ENCODE measurements at places on chromosomes 4 and X. TPM values are rescaled to one million over a fixed set of nuclear protein-coding genes. Genes with fewer than 3 reads are reported as not detected.

Gene RBMXL3
- total RNA-seq: not detected

- no peak for DNase-seq
- peaks cover 2% of the 10 kb centered on the region for H3K4me1 ChIP-seq
- no peak overlapping the region for H3K4me3 ChIP-seq
- H3K27ac ChIP-seq: no peak overlapping the region
- H3K27me3 ChIP-seq: peaks cover 20% of the 10 kb centered on the region
Observed at GRCh38 chrX:2576793-2577192, 76.0 kb upstream of the DHRSX start.

- DNase-seq: no peak
- H3K4me1 ChIP-seq: no peaks in the 10 kb centered on the region
Observed at GRCh38 chrX:78687586-78687985, 28.5 kb upstream of the RTL3 start.

GRCh38 chrX:13433298-13433605 is 113.4 kb upstream of the ATXN3L start:
- no peak for DNase-seq
- no peaks in the 10 kb centered on the region for H3K36me3 ChIP-seq
- H3K4me1 ChIP-seq: peaks cover 5% of the 10 kb centered on the region
- H3K27ac ChIP-seq: no peak overlapping the region
- H3K4me3 ChIP-seq: no peak overlapping the region

DNA sequence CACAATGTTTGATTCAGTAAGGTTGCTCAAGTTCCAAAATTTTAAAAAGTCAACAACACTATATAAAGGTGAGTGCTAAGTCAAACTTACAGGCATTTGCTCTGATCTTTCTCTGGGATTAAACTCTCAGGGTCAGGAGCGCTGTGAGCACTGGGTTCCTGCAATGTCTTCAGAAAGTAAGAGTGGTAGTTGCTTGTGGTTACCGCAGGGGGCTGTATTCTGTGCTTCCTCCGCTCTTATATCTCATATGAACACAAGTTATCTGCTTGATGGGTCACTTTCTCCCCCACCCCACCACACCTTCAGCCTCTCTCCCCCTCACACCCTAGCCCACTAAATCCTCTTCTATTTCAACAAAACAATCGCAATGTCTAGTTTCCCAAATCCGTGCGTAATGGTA is 116.4 kb upstream of the IGSF1 start:
- no peaks in the 10 kb centered on the region for H3K27me3 ChIP-seq
- no peaks in the 10 kb centered on the region for H3K4me1 ChIP-seq
- no peaks in the 10 kb centered on the region for H3K36me3 ChIP-seq
- H3K4me3 ChIP-seq: no peak overlapping the region

All from activated CD4-positive, alpha-beta memory T cell treated with anti-CD3 and anti-CD28 coated beads for 36 hours (primary cell).